ENCODE measurements at places on chromosomes 16 and 17.

DNA sequence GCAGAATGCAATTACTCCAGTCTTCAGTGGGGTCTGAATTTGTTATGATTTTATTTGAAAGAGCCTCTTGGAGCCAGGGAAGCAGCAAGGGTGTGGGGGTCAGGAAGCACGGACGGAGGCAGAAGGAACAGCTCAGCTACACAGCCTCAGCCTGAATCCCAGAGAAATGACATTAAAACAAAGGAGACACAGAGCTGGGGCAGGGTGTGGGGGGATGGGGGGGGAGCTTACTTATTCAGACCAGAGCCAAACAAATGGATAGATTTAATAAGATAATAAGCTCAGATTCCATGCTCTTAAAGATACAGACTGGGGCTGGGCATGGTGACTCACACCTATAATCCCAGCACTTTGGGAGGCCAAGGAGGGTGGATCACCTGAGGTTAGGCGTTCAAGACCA is 195.3 kb downstream of the ZNF423 start:
- DNase-seq = no peak

DNA sequence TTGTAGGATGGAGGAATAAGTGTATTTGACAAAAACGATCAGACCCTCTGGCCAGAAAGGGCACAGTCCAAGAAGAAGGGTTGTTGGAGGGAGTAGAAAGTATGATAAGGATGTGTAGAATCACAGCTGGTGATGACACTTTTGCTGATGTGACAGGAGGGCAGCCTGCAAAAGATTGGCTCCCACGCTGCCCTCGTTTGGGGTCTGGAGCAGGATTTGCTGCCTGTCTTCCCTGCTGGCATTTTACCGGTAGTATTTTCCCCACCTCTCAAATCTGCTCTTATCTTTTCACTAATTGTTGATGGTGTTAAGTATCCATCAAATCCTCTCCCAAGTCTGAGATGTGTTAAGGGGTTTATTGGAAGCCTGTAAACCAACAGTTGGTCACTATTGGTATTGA is 208.8 kb downstream of the CCDC182 start:
- DNase-seq = no peak

GRCh38 chr17:22512506-22512905 is 820.2 kb downstream of the KCNJ18 start:
- no peak for DNase-seq

DNA sequence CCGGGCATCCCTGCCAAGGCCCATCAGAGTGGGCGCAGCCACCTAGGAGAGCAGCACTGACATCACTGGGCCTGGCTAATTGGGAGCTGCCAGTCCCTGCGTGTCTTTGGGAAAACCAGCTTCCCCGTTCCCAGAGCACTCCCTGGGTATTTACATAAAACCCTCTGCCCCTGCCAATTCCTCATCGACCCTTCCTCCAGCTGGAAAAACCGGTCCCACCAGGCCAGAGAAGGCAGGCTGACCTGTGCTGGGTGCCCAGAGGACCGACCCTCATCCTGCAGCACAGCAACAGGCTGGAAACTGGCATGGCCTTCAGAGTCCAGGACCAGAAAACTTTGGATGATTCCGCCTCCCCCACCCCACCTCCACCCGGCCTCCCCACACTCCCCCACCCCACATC is 8.2 kb upstream of the FOXN1 start:
- no peak for DNase-seq

DNA sequence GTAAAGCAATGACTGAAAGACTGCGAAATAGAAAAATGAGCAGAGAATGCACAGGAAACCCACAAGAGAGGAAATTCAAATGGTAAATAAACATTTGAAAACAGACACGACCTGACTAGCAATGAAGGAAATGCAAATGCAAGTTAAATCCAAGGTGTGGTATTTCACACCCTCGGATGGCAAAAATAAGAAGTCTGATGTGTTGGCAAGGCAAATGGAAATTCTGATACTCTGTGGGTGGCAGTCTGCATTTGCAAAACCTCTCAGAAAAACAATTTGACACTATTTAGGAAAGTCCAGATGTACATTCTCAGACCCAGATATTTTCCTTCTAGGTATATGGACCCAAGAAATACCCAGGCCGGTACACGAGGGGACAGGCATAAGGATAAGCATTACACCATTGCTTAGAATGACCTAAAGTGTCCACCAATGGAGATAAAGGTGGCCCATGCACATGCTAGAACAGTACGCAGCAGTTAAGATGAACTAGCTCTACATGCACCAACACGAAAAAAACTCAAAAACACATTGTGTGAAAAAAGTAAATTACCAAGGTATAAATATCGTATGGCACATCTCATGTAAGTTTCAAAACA is 116.7 kb downstream of the GAS7 start:
- no peak for DNase-seq

- DNase-seq = no peak
Measured at GRCh38 chr16:51994597-51994996, 552.3 kb downstream of the TOX3 start.

DNA sequence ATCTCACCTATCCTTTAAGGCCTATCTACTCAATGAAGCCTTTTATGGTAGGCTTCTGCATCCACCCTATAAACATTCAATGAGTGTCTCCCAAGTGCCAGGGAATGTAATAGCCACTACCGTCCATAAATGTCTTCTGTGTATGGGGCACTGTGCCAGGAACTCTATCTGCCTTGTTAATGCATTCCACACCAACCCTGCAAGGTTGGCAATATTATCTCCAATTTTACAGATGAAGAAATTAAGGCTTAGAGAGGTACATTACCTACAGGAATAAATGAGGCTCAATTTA is 20.0 kb downstream of the MAP3K14 start:
- no peak for DNase-seq

DNA sequence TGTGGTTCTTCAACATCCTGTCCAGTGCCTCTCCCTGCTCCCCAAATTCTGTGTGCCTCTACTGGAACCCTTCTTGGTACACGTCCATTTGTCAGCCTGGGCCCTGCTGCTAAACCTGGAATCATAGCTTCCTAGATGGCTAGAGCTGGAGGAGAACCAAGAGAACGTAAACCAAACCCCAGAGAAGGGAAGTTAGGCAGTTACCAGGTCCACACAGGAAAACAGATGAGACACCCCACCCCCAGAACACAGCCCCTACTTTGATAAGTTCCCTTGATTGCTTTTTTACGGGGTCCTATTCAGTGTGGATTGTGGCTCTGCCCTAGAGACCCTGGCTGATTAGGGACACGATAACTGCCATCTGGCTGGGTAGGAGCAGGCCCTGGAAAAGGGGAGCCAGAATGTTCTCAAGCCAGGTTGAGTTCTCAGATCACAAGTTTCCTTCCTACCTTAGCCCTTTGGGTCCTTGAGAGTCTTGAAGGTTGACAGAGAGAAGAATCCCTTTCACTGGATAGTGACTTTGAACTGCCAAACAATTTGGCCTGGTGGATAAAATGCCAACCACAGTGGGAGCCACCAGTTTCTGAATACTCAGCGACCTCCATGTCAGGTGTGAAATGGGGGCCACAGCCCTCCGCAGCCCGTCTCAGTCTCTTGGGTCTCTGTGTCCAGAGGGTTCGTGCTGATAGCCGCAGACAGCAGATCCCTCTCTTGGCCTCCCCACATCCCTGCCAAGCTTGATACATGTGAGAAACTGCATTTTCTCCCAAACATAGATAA is 7.9 kb downstream of the TBX4 start:
- DNase-seq = no peak

DNA sequence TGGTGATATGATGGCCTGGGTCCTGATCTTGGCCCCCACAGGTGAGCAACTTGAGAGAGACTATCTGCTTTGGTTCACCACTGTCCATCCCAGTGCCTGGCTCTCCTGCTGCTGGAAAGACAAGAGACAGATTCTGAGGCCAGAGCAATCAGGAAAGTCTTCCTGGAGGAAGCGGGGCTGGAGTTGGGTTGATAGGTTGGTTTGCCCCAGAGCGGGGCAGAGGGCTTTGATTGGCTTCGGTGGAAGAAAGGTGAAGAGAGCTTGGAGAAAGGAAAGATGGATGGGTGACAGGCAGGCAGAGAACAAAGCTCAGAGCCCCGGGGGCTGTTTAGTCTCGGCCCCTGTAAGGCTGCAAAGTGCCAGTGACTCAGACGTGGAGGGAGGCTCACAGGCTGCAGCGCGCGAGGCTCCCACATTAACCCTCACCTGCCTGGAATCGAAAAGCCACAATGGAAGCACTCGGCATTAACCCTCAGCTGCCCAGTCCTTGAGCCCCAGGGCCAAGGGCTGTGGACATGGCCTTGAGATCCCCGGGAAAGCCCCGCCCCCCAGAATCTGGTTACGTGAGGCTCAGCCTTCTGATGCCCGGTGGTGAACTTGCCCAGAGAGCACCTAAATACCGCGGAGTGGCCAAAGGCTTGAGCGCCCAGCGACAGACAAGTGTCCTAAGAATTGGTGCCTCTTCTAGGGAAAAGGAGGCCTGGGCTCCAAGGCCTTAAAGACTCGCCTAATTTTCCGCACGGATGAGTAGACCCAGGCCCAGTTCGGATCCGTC is 996 bp upstream of the CPNE2 start:
- no peak for DNase-seq

DNA sequence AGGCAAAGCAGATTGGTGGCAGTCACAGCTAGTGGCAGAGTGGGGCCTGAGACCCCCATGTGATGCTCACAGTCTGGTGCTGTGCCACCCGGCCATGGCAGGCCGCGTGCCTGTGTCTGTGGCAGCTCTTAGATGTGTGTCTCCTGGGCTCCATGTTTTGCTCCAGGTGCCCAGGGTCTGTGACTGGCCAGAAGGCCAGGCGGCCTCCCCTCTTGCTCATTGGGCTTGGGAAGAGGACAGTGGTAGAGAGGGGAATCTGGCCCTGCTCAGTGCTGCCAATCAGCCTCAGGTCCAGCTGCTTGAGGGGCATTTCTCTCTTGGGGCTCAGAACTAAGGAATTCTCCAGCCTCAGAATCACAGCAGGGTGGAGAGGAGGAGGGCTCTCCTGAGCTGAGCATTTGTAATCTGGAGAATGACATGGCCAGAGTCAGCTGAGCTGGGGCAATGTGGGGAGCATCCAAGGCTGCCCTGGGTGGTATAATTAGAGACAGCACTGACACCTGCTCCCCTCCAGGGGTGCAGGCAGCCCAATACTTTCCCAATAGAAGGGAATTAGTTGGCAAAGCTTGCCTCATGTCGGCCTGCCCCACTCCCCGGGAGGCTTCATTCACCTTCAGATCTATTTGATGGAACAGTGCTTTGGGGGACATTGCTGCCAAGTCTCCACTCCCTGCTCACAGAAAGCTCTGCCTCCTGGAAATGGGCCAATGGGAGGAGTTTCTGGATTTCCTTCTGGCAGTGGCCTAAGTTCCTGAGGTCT is 2.7 kb upstream of the LASP1NB start:
- no peak for DNase-seq

- no peak for DNase-seq
Measured at GRCh38 chr17:62750631-62751051, 57.5 kb downstream of the MARCHF10 start.

DNA sequence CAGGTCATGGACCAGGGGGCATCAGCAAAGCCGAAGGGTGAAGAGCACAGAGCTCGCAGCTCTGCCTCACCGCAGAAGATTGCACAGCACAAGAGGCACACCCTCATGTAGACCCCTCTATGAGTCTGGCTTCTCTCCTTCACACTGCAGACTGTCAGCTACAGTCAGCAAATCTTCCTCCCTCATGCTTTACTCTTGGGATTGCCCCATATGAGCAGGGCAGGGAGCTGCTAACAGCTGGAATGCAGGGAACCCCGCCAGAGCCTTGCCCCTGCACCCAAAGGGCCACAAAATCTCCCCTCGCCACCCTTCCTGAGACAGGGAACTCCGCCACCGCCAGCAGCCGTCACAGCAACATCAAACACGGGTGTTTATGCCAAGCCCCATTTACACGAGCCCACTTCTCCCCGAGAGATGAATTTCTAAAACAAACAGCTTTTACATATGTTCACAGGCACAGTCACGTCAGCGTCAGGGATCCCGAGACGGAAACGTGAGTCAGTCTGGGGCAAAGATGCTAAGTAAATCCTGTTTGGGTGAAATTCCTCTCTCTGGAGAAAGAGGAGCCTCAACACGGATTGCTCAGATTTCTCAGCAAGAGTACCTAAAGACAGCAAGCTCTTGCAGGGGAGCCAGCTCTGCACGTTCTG is 121.9 kb downstream of the CDYL2 start:
- DNase-seq = no peak

GRCh38 chr17:59510611-59511010 is 54.8 kb upstream of the DHX40 start:
- no peak for DNase-seq

- no peak for DNase-seq
Measured at GRCh38 chr16:77807-78443, at the start of gene MPG. Gene MPG, plus strand, starts transcription at chr16:78225. Its CDS starts 85 bp downstream, at chr16:78310.

DNA sequence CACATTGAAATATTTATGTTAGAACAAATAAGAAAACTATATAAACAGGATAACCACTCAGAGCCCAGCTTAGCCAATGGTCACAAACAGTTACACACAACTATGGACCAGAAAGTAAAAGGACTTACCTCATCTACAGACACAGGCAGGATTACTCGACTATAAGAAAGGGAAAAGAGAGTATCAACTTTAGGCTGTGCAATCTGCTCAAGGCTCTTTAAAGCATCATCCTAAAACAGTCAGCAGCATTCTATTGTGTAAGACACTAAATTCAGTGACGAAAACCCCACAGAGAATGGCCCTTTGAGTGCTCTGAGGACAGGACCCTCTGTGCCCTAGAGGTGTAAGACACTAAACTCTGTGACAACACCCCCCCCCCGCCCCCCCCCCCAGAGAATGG is 4.2 kb downstream of the PITPNA start:
- no peak for DNase-seq

GRCh38 chr16:9371713-9372448 is 280.4 kb downstream of the HAPSTR1 start:
- DNase-seq = no peak

- DNase-seq = no peak
Measured at GRCh38 chr17:1959871-1960544, 65.1 kb downstream of the RTN4RL1 start.

- DNase-seq = no peak
Measured at GRCh38 chr16:15846510-15846909, 10.3 kb downstream of the MYH11 start.

DNA sequence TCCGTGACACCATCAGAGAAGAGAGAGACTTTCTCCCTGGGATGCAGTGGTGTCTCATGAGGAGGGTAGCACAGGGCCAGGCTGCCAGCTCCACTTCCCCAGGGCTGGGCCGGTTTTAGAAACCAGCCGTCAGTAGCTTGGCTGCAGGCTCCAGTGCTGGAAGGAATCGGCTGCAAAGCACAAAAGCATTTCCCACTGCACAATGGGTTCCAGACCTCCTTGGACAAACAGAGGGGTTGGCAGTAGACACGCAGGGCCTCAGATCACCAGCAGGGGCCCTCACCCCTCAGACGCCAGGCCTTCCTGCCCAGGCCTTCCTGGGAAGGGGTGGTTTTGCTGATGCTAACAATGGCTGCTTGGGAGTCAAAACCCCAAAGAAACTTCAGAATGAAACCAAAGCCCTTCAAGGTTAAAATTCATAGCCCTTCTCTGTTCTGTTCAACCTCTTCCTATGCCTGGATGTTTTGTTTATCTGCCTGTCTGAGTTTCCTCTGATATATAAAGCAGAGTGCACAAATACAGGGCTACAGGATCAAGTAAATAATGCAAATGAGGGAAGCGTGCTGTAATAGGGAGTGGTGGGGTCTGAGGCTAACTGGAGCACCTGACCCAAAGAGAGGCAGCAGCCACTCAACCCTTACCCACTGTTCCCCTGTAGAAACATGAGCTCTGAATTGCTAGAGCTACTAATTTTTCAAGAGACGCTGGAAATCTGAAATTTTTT is 26.2 kb downstream of the TEKT5 start:
- no peak for DNase-seq

Measured in esophagus squamous epithelium (tissue), 5 donors.